Stimulated activated CD4-positive, alpha-beta T cell treated with anti-CD3 and anti-CD28 coated beads, Interleukin-4, amount 100 ng/mL, for 24 hours (primary cell): ENCODE measurements at places on chromosomes 5 and 9.

- no peak for DNase-seq
Measured at GRCh38 chr9:123407217-123407851, 51.3 kb downstream of the CRB2 start.

GRCh38 chr9:20442461-20443319 is 179.6 kb downstream of the MLLT3 start:
- DNase-seq = no peak

- DNase-seq = no peak
Measured at GRCh38 chr5:21219251-21219650, 1231.3 kb upstream of the CDH18 start.

- DNase-seq = no peak
Measured at GRCh38 chr9:132990781-132991180, 12.3 kb downstream of the GFI1B start.

DNA sequence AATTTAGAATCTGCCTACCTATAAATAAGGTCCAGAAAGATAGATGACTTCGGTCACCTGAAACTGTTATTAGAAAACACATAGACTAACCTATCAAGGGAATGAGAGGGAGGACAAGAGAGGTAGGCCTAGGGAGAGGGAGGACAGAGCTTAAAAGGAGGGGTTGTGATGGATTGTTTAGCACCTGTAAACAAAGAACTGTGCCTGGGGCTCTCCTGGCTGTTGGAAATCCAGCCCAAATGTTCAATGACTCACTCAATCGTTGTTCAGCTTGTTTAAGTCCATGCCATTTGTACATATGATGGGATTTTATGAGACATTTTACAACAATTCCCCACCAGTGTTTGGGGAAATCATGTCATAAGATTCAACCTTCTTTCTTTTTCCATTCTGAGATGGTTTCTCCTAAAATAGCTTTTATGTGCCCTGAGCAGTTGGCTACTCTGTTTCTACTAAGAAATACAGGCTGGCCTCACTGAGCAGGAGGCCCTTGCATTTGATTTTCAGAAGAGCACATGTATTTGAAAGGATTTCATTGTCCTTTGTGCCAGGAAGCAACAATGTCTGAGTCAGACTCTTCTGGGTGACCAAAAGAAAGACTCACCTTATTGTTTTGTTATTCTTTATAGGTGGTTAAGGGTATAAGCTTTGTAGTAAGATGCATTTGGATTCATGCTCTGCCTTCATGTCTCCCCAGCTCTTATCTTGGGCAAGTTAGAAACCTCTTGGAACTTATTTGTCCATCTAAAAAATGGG is 48.2 kb upstream of the GPR151 start:
- DNase-seq = no peak

DNA sequence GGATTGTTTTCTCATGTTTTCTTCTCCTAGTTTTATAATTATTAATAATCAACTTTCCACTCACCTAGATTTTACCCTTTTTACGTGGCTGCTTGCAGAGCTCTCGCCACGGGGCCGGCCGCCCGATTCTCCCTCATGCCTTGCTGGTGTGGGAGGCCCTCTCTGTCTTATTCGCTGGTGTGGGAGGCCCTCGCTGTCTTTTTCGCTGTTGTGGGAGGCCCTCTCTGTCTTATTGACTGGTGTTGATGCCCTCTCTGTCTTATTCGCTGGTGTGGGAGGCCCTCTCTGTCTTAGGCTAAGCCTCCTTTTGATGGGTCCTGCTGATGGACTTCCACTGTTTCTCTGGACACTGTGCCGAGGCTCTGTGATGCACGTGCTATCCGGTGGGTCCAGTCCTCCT is 161.3 kb upstream of the IRX2 start:
- DNase-seq = no peak

GRCh38 chr5:72552041-72552557 is 44.9 kb upstream of the ZNF366 start:
- DNase-seq = no peak

DNA sequence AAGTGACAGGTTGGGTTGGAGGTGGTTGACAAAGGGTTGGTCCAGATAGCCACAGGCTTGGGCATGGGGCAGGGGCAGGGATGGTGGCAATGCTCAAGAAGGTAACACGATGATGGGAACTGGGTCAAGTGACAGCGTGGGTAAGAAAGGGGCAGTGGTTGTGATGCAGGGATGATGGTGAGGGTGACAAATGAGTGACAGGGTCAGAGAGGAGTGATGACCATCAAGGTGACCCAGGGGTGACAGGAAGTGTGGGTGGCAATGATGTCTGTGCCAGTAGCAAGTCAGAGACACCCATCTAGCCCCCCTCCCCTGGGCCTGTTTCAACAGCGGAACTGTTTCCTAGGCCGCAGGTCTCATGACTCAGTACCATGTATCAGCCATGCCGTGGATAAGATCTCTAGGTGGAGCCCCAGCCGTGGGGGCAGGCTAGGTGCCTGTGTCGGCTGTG is 20.5 kb downstream of the AQP3 start:
- DNase-seq = no peak

DNA sequence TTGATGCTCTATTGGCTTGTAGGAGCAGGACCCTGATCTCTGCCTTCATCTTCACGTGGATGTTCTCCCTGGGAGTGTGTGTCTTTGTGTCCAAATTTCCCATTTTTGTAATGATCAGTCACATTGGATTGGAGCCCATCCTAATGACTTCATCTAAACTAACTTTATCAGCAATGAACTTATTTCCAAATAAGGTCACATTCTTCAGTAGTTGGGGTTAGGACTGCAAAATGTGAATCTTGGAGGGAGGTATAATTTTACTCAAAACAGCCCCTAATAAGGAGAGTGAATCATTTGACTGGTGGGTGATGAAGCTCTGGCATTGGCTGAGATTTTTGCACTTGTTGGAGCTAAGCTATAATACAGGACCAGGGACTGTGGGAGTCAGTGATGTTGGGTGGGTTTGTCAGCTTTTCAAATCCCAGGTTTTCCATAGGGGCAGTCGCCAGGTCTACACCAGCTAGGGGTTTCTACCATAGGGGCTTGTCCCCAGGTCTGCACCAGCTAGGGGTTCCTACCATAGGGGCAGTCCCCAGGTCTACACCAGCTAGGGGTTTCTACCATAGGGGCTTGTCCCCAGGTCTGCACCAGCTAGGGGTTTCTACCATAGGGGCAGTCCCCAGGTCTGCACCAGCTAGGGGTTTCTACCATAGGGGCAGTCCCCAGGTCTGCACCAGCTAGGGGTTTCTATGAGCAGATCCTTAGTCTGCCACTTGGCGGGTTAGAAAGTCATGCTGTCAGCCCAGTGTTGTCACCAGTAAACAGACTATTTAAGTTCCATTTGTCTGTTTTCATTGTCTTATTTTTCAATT is 382.6 kb upstream of the DAP start:
- DNase-seq = peak; percentile 32

DNA sequence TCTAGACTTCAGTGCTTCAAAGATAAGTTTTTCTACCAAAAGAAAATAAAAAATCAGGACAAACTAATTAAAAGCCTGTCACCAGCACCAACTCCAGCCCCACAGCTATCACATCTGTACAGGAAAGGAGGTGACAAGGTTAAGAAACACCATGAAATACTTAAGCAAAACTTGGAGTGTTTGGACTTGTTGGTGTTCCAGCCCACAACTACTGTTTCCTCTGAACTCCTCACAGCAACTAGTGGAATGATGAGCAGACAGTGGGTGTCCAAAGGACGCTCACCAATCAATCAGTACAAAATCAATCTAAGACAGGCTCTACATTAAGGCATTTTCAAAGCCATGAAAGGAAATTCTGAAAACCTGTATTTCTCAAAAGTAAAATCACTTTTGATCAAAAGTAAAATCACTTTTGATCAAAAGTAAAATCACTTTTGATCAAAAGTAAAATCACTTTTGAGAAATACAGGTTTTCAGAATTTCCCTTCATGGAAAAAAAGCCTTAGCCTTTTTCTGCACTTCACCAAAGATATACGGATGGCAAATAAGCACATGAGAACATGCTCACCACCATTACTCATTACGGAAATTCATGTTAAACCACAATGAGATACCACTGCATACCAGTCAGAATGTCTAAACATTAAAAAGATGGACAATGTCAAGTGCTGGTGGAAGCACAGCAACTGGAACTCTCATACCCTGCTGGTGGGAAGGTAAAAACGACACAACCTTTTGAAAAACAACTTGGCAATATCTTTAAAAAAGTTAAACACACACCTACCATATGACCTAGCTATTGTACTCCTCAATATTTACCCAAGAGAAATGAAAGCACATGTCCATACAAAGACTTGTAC is 79.7 kb downstream of the MED27 start:
- DNase-seq = no peak

GRCh38 chr5:180689071-180689694 is 39.8 kb upstream of the FLT4 start:
- peak; percentile 48 for DNase-seq

DNA sequence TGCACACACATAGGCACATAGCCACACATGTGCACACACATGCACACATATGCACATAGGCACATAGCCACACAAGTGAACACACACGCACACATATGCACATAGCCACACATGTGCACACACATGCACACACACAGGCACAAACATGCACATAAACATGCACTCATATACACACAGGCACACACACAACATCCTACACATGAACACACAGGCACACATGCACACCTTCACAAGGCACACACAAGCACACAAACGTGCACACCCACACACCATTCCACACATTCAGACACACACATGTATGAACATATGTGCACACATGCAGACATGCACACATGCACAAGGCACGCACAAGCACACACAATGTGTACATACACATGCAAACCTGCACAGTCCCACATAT is 484.7 kb downstream of the IRX1 start:
- DNase-seq = no peak

- DNase-seq = no peak
Measured at GRCh38 chr9:38065369-38066075, 3.5 kb downstream of the SHB start.

GRCh38 chr9:85610074-85610860 is 131.5 kb downstream of the AGTPBP1 start:
- DNase-seq = peak; percentile 57

- DNase-seq = no peak
Measured at GRCh38 chr9:83166372-83166771, 103.4 kb upstream of the RASEF start.

DNA sequence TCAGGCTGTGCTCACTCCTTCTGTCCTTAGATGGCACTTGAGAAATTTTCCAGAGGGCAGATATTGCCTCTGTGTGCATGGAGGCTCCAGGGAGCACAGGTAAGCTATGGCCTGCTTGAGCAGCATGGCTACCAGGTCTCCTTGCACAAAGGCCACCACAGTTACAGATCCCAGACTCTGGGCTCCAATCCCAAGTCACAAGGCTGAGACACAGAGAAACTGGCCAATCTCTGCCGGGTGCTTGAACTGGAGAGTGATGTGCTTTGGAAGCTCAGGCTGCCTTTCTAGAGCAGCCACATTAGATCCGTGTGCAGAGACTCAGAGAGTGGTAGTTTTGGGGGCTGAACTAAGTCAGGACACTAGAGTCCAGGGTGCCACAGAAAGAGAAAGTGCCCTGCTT is 145.7 kb downstream of the SEMA6A start:
- no peak for DNase-seq

GRCh38 chr5:93721511-93721910 is 19.9 kb downstream of the POU5F2 start:
- DNase-seq = no peak

GRCh38 chr9:113231701-113232100 is 10.4 kb downstream of the SLC31A1 start:
- DNase-seq = no peak
